CD4-positive, alpha-beta T cell treated with Interferon alpha-2 for 1 hour (primary cell): ENCODE measurements at places on chromosomes 6 and 20.

GRCh38 chr6:89940225-89941027, 46.2 kb downstream of the GJA10 start:
- peak; percentile 81 for DNase-seq

DNA sequence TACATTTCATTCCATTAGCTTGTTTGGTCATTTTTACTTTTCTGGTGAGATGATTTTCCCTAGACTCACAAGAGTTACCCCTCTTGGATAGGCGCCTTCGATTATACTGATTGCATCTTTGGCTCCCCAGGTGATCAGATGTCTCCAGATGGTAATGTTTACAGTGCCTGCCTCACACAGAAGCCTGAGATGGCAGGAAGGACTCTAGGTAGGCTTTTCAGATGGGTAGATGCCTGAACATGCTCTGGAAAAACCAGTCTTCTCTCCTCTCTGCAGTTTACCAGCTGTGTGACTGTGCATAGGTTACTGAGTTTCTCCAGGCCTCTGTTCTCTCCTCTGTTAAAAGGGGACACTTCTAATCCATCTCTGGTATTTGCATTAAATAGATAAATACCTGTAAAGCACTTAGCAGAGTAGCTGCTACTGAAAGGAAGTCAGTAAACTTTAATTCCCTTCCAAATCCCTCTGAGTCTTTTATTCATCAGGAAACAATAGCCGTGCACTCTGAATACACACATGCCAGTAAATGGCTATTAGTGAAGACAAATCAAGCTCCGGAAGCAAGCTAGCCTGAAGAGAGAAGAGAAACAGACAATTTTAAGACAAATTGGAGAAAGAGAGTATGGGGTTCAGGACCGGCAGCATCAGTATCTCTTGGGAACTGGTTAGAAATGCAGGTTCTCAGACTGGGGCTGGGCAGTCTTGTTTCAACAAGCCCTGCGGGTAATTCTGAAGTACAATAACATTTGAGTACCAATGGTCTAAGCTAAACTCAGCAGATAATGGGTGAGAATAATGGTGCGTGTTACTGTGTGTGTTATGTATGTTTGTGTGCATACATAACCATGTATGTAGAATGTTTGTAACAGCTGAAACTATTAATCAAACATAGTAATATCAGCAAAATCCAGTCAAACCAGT, 139.4 kb downstream of the UST start:
- DNase-seq, result no peak

DNA sequence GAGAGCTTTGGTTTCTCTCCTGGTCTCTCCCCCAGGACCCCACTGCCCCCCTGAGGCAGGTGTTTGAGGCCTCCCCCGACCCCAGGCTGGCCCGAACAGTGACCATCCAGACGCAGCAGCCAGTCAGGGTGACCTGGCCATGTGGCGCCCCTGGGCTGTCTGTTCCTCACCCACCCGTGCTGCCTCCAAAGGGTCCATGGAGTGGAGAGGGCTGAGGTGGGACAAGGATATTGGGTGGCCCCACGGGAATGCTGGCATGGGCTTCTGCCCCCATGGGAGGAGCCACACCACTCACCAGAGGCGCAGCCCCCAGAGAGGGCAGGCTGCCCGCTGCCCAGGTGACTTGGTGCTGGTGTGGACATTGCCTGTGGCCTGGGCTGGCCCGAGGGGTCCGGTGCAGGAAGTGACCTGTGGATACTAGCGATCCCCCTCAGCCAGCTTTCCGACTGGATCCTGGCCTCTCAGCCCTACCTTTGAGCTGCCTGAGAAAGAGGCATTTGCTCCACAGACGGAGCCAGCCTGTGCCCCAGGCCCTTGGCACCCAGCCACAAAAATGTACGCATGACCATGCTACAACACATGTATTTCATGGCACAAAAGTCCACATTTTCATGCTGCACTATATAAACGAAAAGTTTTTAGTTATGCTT, 50.8 kb downstream of the BCAS4 start:
- DNase-seq, result no peak

GRCh38 chr6:88141561-88142296, 24.4 kb downstream of the CNR1 start:
- DNase-seq, result no peak
